ENCODE measurements at places on chromosomes 2 and 18. TPM values are rescaled to one million over a fixed set of nuclear protein-coding genes. Genes with fewer than 3 reads are reported as not detected.
A peak's percentile ranks its signal among the peaks of the same experiment; 100 is the strongest.

ATP8B1 gene
- total RNA-seq: 6.9 TPM

ALPI gene
- total RNA-seq: not detected

LAMA3 gene
- 0.50 TPM for total RNA-seq

- no peak for DNase-seq
Measured at GRCh38 chr2:221255862-221256261, 316.2 kb downstream of the EPHA4 start.

DNA sequence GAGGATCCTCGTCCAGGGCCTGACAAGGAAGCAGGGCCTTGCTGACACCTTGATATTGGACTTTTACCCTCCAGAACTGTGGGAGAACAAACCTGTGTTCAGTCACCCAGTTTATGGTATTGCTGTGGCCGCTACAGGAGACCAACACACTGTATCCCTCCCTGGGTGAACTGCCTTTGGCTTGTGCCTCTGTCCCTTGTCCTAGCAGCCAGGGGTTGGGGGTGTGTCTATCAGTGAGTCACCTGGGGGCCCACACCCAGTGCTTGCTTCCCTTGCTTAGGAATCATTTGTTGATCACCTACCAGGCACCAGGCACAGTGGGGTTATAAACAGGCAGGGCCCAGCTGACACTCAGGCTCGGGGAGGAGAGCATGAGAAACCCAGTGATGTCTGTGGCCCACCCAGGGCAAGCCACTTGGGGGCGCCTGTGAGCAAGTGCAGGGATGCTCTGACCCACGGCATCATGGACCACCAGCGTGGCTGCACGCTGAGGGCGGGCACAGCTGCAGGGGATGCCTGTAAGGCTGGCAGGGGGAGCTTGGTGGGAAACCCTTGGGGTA is 17.1 kb downstream of the TMEM185B start:
- no peak for DNase-seq

- no peak for DNase-seq
Measured at GRCh38 chr2:171320208-171320621, 113.6 kb downstream of the METTL8 start.

DNA sequence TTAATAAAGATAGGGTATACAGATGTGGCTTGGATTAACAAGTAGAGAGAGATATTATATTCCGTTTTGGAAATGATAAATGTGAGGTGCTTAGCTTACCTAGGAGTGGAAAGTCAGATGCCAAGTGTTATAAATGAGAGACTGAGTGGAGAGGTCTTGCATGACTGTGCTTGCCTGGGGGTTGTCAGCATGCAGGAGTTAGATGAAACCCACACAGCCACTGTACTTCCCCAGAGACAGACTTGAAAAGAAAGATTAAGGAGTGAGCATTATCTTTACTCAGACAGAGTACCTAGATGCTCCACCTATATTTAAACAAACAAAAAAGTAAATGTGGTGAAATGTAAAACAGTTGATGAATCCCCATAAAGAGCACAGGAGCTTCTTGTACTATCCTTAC is 482.7 kb downstream of the RIT2 start:
- no peak for DNase-seq

DNA sequence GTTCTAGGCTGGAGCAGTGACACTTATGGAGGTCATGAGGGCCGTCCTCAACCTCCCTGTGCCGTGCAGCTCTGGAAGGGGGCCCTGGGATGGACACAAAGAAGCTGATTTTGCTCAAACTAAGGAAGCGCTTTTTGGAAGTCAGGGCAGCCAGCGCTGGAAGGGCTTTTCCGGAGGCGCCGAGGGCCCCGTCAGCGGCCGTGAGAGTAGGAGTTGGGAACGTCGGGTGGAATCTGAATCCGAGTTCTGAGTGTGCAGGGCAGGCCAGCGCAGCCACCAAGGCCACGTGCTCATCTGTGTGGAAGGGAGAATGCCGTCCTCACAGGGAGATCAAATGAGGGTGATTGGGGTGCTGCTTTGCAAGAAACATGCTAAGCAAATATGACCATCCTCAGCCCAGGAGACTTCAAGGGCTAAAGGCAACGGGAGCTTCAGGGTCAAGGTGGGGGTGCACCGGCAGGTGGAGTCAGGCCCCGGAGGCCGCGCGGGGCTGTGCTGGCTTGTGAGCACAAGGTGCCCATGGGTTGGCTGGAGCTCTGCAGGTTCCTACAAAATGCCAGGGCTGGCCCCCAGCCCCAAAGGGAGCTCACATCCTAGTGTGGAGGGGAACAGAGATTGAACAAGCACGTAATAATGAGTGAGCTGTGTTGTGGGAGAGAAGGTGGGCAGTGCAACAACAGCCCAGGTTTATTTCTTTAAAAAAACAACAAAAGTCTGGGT is 70.4 kb upstream of the HPCAL1 start:
- no peak for DNase-seq

DNA sequence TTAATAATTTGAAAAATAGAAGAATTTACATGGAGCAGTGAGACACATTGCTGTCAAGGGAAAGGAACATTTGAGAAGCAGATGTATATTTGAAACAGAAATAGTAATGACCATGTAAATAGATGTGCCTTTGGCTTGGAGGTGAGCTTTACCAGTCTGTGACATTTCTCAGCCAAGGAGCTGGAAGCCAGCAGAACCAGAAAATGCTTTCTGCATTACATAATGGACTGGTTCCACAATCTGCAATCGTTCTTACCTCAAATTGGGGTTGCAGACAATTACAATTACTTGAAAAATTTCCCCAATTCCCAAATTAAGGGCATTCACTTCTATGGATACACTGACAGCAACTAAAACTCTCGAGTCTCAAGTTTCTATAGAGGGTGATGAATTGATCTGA is 59.7 kb downstream of the HNMT start:
- DNase-seq: peak; percentile 37

GRCh38 chr2:64978514-64979268 is 10.5 kb upstream of the SLC1A4 start:
- peak; percentile 68 for DNase-seq

Data from astrocyte (in vitro differentiated cells and primary cell).